NCI-H524 (cell line): ENCODE measurements at places on chromosomes 5 and 9.

GRCh38 chr9:114709636-114710035 lies 27.6 kb upstream of the TEX48 start:
- DNase-seq: no peak

DNA sequence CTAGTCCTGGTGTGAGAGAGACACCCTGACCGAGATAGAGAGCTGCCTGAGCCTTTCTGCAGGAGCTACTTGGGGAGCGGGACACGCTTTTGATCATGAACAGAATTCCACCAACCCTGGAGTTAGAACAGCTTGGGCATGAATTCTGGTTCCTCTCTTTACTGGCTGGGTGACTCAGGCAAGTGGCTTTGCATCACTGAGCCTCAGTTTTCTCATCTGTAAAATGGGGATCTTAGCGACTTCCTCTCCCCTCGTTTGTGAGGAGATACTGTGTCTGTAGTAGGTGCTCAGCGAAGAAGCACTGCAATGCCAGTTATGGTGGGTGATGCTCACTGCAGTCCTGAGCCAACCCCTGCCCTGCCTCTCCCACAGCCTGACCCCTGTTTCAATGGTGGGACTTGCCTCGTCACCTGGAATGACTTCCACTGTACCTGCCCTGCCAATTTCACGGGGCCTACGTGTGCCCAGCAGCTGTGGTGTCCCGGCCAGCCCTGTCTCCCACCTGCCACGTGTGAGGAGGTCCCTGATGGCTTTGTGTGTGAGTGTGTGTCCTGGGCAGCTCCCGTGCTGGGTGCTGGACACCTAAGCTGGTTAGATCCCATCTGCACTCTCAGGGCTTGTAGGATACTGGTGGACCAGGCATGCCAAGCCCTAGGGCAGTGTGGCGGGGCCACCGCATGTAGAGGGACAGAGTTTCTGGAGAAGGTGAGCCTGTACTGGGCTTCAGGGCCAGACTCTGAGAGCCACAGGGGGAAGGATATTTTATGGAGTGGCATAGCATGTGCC lies 16.0 kb downstream of the CRB2 start:
- no peak for DNase-seq

GRCh38 chr9:134299883-134300282 lies 26.4 kb upstream of the RXRA start:
- no peak for DNase-seq

DNA sequence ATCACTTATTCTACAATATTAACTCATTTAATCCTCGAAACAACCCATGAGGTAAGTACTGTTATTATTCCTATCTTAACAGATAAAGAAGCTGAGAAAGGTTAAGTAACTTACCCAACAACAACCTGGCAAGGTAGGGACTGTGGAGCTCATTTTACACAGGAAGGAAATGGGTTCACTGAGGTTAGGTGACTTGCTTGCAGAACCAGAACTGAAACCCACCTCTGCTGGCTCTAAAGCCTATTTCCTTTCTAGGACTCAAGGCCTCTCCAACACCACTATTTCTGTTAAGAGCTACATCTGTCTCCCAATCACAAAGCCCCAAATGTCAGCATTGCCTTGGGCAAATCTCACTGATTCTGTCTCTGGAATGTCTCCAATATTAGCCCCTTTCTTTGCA lies 38.9 kb upstream of the IFNK start:
- no peak for DNase-seq

GRCh38 chr9:21097817-21098216 lies 20.1 kb upstream of the IFNB1 start:
- no peak for DNase-seq

DNA sequence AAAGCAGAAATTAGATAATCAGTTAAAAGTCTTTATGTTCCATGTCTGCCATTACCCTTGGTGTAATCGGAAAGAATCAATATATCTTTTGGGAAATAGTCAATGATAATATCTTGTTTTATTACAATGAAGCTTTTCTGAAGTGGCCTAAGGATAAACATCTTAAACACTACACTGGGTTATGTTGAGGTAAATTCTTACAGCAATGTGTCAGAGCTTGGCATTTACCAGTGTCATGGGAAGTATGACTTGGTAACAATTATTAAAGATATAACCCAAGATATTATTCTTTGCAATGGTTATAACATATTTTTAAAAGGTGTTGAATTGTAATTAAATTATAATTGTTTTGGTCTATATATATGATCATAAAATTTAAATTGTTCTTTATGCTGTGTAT lies 84.7 kb downstream of the CFAP95 start:
- no peak for DNase-seq

GRCh38 chr9:137791947-137792346 lies 85.6 kb upstream of the CACNA1B start:
- DNase-seq: no peak

GRCh38 chr5:9473624-9474023 lies 72.3 kb downstream of the SEMA5A start:
- no peak for DNase-seq
